ENCODE measurements at places on chromosomes 12 and 14. TPM values are rescaled to one million over a fixed set of nuclear protein-coding genes. Genes with fewer than 3 reads are reported as not detected.

DNA sequence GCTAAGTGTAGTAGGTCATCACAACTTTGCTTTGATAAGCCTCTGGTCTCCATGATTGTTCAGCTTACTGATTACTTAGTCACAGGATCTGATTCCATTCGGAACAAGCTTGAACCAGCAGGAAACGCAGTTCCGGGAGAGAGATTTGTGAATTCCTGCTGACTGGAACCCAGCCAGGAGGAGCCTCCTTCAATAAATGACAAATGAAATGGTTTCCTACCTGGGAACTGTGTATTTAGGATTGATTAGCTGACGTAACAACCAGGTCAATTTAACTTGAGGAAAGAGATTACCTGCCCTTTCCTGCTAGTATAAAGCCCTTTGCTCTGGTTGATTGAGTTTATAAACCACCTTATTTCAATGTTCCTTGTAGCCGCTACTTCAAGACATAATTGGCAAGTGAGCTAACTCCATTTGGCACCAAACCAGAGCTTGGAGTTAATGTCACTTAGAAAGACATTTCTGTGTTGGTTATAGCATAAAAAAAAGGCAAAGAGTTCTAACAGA is 35.1 kb upstream of the KCNH3 start:
- DNase-seq, result no peak

The TAS2R20 gene
- polyA plus RNA-seq, result 2.2 TPM

The EGLN3 gene
- polyA plus RNA-seq, result 29.4 TPM

DNA sequence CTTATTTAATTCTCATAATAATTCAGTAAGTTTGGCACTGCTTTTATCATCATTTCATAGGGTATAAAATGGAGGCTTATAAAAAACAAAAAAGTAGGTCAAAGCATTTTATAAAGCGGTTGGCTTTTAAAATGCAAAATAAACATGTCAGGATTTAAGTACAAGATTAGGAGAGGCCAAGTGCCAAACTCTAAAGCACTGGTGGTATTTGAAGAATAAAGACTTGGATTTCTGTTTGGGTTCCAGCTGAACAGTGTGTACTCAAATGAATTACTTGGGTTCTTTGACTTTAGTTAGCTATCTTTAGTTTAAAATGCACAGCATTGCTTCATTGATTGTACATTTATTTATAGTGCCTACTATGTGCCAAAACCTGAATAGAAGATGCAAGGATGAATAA is 966.6 kb upstream of the SEL1L start:
- DNase-seq, result no peak

DNA sequence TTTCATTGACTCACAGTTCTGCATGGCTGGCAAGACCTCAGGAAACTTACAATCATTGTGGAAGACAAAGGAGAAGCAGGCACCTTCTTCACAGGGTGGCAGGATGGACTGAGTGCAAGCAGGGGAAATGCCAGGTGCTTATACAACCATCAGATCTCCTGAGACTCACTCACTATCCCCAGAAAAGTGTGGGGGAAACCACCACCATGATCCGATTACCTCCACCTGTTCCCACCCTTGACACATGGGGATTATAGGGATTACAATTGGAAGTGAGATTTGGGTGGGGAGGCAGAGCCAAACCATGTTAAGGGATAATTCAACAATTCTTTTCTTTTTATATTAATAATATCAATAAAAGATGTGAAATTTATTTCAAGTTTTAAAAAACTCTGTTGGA is 34.1 kb downstream of the CNTN1 start:
- no peak for DNase-seq

- no peak for DNase-seq
Observed at GRCh38 chr12:54030442-54030801, 2.2 kb downstream of the HOXC6 start.

DNA sequence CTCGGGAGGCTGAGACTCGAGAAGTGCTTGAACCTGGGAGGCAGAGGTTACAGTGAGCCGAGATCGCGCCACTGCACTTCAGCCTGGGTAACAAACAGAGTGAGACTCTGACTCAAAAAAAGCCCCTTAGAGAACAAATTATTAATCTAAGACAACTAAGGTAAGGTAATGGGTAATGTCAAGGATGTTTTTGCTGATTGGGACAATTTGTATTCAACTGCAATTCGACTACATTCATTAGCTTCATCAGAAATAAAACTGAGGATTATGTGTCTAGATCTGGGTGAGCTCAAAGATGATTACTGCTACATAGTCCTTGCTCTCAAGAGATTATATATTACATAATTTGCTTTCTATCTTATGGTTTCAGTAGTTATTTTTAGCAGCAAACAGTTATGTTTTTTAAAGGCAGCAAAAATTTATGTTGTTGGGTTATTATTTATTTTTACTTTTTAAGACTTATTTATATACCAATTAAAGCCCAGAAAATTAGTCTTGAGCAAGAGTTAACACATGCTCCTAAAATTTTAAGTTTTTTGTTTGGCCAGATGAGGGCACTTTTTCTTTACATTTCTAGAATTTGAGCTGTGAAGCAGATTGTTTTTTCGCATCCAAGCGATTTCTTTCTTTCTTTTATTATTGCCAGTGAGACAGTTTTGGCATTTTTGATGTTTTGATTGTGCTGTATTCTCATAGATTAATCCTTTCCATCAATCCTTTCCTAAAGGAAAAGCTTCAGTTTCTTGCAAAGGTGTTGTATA is 52.3 kb downstream of the PLEKHA5 start:
- no peak for DNase-seq

- DNase-seq, result no peak
Observed at GRCh38 chr14:62143245-62143644, 381.0 kb downstream of the SNAPC1 start.

The PIANP gene
- 16.3 TPM for polyA plus RNA-seq

The SRRM4 gene
- 0.05 TPM for polyA plus RNA-seq

The LMNTD1 gene
- polyA plus RNA-seq, result not detected

The ADCY4 gene
- polyA plus RNA-seq, result 23.3 TPM

DNA sequence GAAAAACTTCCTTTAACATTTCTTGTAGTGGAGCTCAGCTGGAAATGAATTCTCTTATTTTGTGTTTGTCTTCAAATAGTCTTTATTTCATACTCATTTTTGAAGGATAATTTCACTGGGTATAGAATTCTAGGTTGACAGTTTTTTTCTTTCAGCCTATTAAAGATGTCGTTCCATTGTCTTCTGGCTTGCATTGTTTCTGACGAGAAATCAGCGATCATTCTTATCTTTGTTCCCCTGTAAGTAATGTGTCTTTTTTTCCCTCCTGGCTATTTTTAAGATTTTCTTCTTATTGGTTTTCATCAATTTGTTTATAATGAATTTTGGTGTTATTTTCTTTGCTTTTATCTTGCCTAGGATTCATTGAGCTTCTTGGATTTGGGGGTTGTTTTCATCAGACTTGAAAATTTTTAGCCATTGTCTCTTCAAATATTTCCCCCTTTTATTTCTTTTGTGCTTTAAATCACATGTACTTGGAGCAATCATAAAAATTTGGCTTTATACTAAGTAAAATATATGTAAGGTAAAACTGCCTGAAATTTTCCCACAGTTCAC is 89.4 kb downstream of the UNC79 start:
- DNase-seq, result no peak

- no peak for DNase-seq
Observed at GRCh38 chr12:31966558-31967205, 7.5 kb downstream of the RESF1 start.

The KICS2 gene
- polyA plus RNA-seq, result 2.7 TPM

All from left renal pelvis (tissue), 4 donors.